CD4-positive, alpha-beta T cell treated with Interleukin-17A for 1 hour (primary cell): ENCODE measurements at places on chromosomes 7 and 10.

DNA sequence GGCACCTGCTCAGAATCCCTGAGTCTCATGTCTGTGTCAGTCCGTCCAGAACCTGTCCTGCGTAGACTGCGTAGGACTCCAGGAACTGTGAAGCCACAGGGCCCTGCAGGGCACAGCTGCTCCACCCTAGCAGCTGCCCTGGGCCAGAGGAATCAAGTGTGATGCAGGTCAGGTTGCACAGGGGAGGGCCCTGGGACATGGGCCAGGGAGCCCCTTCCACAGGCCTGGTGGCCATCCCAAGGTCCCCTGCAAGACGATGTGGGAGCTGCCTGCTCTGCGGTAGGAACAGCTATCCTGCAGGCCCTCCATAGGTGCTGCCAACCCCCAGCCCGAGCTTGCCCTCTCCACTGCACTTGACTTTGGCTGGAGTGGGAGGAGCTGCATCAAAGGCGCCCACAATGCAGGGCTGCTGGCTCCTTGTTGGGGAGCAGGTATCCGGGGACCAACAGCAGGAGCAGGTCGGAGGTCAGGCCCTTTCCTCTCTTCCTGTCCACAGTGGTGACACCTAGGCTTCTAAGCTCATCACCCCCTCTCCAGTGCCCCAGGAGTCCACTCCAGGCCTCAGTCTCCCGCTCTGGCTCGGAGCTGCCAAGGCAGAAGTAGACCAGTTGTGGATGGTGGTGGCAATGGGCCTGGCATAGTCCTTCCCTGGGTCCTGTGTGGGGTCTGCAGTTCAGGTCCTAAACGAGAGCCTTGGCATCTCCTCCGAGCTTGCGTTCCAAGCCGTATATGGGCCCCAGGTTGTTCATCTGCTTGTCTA, 149.1 kb downstream of the MAPK8 start:
- DNase-seq: no peak

- no peak for DNase-seq
Measured at GRCh38 chr10:29083096-29083495, 205.8 kb upstream of the LYZL1 start.

- peak; percentile 67 for DNase-seq
Measured at GRCh38 chr10:44974628-44975430, 3.8 kb downstream of the DEPP1 start.

GRCh38 chr7:87944547-87944946, 10.5 kb downstream of the ADAM22 start:
- DNase-seq: no peak

GRCh38 chr10:71580926-71581325, 138.7 kb downstream of the C10orf105 start:
- no peak for DNase-seq

DNA sequence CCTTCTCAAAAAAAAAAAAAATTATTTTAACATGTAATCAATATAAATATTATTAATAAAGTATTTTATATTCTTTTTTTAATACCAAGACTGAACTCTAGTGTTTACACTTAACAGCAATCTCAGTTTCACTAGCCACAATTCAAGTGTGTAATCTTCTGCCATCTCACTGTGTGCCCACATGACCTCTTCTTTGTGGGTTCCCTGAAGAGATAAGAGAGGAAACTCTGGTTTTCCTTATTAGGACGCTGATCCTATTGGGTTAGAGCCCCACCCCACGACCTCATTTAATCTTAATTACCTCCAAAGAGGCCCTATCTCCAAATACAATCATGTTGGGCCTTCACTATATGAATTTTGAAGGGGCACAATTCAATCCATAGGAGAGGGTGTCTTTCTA, 177.6 kb downstream of the STK31 start:
- no peak for DNase-seq

GRCh38 chr10:133127291-133128125, 32.5 kb upstream of the KNDC1 start:
- peak; percentile 28 for DNase-seq

DNA sequence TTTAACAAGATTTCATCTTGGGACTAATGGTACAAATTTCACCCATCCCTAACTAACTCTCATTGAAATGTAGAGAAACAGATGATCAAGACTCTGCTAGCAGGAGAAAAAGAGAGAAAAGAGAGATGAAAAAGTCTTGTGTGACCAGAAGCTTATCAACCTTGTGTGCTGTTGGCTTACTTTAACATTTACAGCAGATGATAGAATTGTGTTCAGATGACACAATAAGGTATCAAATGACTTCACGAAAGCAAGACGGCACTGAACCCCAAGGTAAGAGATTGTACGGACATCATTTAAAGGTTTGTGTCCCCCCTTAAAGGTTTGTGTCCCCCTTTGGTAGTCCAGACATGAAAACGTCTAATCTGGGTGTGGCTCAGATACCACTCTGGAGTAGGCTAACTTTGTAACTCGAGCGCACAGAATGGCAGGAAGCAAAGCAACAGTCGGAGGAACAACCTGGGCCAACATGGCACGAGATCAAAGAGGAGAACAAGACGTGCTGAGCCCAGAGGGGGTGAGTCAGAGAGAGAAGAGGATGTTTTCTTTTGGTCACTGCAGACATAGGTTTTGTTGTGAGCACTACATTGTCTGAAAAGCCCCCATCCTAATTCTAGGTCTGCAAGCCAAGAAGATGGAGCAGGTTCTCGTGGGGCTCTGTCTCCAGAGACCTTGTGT, 10.4 kb upstream of the LMBR1 start:
- DNase-seq: peak; percentile 32

DNA sequence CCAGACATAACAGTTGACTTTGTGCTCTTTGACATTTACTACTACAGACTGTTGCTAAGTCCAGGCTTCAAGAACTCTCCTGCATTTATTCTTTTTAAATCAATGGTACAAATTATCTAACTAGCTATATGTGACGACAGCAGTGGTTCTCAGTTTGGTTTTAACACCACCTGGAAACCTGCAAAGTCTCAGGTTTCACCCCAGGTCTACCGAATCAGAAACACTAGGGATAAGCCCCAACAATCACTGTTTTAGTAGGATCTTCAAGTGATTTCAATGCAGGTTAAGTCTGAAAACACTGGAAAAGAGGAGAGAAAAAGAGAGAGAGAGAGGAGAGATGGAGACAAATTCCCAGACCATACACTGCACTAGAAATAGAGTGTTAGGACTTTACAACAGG, 519.0 kb downstream of the PCDH15 start:
- DNase-seq: no peak

DNA sequence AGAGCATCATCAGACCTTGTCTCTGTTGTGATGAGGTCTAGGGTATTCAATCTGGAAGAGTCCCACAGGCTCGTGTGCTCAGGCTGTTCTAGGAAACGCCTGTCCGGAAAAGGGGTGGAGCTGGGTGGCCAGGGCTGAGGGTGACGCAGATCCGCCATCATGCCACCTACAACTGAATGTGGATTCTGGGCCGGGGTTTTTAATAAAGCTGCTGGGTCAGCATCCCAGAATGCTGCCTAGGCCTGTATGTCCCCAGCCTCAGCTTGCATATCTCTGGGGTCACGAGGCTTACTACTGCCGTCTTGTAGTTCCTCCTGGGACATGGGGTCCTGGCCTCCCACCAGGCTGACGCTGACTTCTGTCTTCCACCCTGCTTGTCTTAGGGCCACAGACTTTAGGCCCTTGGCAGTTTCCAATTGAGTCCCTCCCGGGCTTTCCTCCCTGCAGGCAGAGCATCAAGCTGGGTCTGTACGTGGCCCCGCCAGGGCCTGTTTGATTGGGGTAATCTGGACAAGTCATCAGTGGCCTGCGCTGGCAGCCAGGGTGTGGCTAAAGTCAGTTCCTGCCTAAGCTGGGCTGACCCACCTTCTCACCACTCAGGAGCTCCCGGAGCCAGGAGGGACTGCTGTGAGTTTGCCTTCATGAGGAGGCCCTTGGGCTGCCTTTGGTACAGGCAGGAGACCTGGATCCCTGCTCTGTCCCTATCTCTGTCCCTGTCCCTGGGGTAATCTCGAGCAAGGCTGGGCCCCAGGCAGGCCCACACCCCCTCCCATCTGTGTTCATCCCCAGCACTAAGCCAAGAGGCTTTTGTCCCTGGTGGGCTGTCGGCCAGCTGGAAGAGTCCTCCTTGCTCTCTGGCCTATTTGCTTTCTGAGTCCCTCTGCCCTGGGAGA, 79.9 kb downstream of the ZMIZ1 start:
- no peak for DNase-seq

GRCh38 chr10:109475711-109476421, 447.4 kb downstream of the XPNPEP1 start:
- DNase-seq: no peak

GRCh38 chr7:130473289-130473688, 18.6 kb upstream of the MEST start:
- no peak for DNase-seq

DNA sequence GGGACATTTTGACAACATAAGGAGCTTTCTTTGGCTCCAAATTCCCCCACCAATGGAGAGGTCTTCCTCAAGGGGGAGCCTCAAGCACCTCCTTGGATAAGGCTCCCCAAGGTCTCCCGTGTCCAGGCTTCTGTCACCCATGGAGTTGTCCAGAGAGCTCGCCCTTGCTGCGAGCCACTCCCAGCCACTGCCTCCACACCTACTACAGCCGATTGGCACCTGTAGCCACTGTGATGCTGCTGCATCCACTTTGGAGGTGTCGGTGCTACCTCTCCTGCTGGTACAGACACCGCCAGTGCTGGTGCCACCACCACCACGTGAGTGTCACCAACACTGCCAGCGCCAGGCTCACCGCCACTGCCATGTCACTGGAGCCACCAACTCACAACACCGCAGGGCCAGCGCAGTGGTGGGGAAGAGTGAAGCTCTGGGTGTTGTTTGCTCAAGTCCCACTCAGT, 22.1 kb upstream of the ENO4 start:
- DNase-seq: no peak

GRCh38 chr7:73606801-73607691, 17.3 kb downstream of the MLXIPL start:
- DNase-seq: peak; percentile 60

DNA sequence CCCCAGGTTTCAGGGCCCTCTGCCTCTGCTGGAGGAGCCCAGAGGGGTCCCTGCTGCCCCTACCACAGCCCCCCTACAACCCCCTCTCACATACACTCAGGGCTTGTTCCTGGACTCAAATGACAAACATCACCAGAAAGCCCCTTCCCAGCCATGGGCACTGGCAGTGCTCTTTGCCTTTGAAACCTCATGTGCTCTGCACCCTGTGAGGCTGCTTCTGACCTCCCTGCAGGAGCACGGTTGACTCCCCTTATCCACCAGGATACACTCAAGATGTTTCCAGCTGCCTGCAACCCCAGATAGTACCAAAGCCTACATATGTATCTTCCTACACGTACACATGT, 3.5 kb upstream of the ADIRF start:
- no peak for DNase-seq

GRCh38 chr7:45088821-45089340, at the start of gene NACAD:
Gene NACAD, minus strand, starts transcription at chr7:45088969. Its CDS starts 75 bp downstream, at chr7:45088894.
- DNase-seq: peak; percentile 35

DNA sequence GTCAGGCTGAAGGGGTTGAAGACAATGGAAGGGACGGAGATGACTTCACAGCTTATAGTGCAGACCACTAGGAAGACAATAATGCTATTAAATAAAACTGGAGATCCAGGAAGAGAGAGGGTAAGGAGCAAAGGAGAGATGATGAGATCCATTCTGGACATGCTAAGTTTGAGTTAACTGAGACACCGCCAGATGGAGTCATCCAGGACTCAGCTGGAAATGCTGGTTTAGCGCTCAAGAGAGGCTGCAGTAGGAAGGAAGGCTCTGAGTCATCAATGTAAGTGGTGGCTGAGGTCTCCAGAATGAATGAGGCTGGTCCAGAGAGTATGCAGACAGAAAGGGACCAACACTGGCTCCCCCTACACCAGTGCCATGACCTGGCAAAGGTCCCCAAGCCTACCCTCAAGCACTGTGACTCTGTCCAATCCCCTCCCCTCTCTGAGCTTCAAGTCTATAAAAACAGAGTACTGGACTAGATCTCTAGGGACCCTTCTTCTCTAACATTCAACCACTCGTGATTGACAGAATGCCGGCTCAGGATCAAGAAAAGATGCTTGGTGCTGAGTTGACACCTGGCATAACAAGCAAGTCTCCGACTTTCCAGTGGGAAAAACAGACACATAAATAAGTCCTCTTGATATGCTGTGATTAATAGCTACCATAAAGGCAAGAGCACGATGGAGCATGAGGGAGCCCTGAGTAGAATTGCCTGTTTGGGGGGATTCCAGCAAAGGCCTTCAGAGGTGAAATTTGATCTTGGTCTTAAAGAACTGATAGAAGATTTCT, 8.9 kb downstream of the GFRA1 start:
- DNase-seq: no peak

DNA sequence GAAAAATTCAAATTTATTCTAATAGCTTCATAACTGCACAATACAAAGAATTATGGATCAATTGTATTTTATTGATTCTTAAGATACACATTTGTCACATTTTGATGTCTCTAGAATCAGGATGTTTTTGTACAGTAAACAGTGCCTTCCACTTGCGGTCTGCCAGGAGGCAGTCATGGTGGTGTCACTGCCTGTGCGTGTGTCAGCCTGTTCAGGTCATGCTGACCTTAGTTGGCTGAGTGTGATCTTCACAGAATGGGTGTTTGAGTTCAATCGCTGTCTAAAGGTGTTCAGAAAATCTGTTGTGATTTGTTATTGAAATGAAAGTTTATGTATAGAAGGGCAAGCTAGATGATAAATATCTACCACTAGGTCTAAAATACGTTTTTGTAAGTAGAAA, 20.7 kb downstream of the SEC61A2 start:
- no peak for DNase-seq

DNA sequence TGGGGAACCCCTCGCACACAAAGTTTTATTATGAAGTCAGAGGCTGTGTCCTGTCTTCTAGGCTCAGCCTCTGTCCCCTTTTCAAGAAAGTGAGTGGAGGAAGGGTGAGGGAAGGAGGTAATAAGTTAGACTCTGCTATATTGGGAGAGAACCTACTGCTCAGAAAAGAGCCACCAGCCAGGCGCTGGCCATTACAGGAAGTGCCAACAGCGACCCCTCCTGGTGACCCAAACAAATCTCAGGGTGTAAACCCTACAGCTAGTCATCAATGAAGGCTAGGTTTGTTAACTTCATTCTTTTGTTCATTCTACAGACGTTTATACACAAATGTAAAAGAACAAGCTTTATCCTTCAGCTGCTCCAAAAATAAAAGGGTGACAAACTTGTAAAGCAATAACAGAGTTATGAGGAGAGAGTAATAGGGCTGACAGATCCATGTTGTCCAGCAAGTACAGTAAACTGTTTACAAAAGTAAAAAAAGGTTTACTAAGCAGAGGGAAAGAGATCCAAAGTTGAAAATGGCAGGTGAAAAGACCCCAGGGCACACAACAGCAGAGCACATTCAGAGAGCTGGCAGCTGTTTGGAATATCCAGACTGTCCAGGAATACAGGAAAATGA, 82.7 kb downstream of the FAM204A start:
- no peak for DNase-seq
